ENCODE measurements at places on chromosomes 13 and 19.

- no peak for DNase-seq
These were observed 1.5 kb upstream of the GRWD1 start for GRCh38 chr19:48444129-48444935.

- peak; percentile 51 for DNase-seq
These were observed 91.4 kb upstream of the CACNA1A start for GRCh38 chr19:13597640-13598039.

- no peak for DNase-seq
These were observed 52.9 kb downstream of the NDFIP2 start for GRCh38 chr13:79533781-79534400.

DNA sequence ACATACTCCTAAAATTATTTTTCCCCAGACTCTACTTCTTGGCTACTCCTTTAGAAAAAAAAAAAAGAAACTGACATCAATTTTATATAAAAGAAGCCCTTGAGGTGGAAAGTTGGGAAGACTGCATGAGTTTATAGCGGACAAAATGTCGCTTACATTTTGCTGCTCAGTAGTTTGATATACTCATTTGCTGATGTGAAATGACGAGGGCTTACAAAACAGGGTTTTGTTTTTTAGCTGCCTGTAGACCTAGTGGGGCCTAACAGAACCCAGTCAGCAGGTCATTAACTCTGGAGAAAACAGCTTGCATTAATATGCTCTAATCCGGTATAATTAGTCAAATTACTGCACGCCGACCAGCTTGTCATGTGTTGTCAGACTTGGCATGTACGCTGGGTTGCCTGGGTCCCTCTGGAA, 37.6 kb upstream of the MAB21L1 start:
- DNase-seq, result no peak

- DNase-seq, result no peak
These were observed 1407.7 kb downstream of the EFNB2 start for GRCh38 chr13:105127732-105128131.

Measured in left hindlimb (tissue), 1 donor.